ENCODE measurements at places on chromosomes 5 and 9.

DNA sequence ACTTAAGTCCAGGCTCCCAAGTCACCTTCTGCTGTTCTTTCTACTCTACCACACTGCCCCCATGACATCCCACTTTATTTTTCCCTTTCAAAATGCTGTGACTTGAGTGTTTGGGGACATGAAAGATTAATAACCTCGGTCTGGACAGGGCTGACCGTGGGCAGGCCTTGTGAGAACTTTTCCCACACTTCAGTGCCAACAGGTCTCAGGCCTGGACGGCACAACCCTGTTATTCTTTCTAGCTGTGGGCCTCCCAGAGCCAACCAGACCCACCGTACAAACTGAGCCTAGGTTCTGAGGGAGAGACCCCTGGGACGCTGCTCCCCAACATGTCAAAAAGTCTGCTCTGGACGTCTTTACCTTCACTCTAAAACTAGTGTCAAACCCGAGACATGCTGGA, 153.4 kb downstream of the CEP120 start:
- no peak for DNase-seq

- DNase-seq, result no peak
Measured at GRCh38 chr9:136815422-136815782, 7.7 kb downstream of the RABL6 start.

- no peak for DNase-seq
Measured at GRCh38 chr5:139141446-139142204, 56.5 kb downstream of the SIL1 start.

GRCh38 chr5:95557841-95558240, 2.9 kb downstream of the ARSK start:
- DNase-seq, result no peak

DNA sequence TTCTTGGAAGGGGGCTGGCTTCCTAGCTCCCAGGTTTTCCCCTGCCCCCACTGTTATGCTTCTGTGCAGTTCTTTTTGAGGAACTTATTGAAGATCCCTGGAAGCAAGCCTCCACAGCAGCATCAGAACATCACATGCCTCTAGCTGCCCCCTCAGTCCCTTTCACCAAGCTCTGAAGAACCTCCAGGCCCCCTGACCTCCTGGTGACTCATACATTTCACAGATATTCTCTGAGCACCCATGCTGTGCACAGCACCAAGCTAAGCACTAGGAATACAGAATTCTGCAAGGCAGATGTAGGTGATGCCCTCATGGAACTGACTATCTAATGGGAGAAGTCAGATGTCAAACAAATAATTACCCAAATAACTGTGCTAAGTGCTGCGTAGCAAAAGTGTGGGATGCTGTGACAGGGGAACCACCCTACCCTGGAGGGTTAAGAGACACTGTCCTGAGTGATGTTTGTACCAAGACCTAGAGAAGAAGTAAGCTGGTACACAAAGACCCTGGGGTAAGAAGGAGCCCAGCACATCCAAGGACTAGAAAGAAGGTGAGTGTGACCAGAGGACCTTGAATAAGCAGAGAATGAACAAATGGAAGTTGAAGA, 213.7 kb upstream of the NR4A3 start:
- no peak for DNase-seq

DNA sequence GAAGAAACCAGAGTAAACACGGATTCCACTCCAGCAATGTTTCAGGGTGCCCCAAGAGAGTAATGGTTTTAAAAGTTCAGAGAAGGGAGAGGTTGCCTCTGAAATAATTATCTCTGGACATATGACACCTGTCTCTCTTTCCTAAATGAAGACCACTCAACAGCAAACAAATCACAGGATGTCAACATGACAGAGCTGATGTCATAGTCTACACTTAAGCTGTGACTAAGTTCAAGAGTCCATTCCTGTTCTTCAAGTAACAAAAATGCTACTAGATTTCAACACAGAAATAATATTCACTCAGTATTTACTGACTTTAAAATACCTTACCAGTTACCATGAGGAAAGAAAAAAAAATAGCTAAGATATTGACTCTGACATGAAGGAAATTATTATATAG, 44.7 kb upstream of the SLC30A5 start:
- no peak for DNase-seq
